Activated T-cell treated with anti-CD3 and anti-CD28 coated beads, Interleukin-2, amount 50 U/mL, for 4 hours (primary cell): ENCODE measurements at places on chromosomes 16 and 17. TPM values are rescaled to one million over a fixed set of nuclear protein-coding genes. Genes with fewer than 3 reads are reported as not detected.

Gene ZNF385C
- total RNA-seq = 0.43 TPM

- DNase-seq = no peak
These were observed 6.2 kb upstream of the C17orf113 start for GRCh38 chr17:42056635-42057034.

GRCh38 chr17:44024271-44024663 is 9.5 kb upstream of the TMEM101 start:
- DNase-seq = no peak

- no peak for DNase-seq
These were observed 1.1 kb upstream of the CD19 start for GRCh38 chr16:28930652-28931051.

GRCh38 chr17:74746376-74746775 is 2.1 kb upstream of the NHERF1 start:
- DNase-seq = no peak

DNA sequence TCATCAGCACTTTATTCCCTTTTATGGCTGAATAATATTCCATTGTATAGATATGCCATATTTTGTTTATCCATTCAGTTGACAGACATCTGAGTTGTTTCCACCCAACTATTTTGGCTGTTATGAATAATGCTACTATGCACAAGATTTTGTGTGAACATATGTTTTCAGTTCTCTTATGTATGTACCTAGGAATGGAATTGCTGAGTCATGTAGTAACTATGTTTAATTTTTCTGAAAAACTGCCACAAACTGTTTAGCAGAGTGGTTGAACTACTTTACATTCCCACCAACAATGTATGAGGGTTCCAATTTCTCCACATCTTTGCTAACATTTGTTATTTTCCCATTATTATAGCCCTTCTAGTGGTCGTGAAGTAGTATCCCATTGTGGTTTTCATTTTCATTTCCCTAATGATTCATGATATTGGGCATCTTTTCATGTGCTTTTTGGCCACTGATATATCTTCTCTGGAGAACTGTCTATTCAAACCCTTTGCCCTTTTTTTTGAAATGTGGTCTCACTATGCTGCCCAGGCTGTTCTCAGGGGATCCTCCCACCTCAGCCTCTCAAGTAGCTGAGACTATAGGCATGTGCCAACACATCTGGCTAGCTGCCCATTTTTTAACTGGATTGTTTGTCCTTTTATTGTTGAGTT is 26.3 kb downstream of the SMURF2 start:
- DNase-seq = no peak

- no peak for DNase-seq
These were observed 453.3 kb downstream of the KCNJ2 start for GRCh38 chr17:70622368-70623260.

GRCh38 chr16:3022208-3022683 is 1.5 kb downstream of the HCFC1R1 start:
- DNase-seq = peak; percentile 93

DNA sequence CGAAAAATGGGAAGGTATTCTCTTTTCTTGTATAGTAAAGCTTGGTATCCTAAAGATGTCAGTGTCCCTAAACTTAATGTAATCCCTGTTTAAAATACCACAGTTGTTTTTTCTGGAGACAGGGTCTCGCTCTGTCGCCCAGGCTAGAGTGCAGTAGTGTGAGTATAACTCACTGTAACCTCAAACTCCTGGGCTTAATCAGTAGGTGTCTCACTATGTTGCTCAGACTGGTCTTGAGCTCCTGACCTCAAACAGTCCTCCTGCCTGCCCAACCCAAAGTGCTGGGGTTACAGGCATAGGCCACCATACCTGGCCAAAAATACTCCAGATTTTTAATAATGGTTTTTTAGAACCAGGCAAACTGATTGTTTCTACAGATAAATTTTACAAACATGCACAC is 8.2 kb downstream of the DCAF7 start:
- no peak for DNase-seq

- no peak for DNase-seq
These were observed 620 bp downstream of the SAMD14 start for GRCh38 chr17:50129353-50129727.
